ENCODE measurements at places on chromosomes 6 and 20. TPM values are rescaled to one million over a fixed set of nuclear protein-coding genes. Genes with fewer than 3 reads are reported as not detected.

RNF144B gene
- total RNA-seq = 135 TPM

SLC22A16 gene
- not detected for total RNA-seq

ERVFRD-1 gene
- not detected for total RNA-seq

SLC35D3 gene
- total RNA-seq = not detected

MYB gene
- 0.14 TPM for total RNA-seq

BICRAL gene
- total RNA-seq = 7.1 TPM

SLC22A3 gene
- total RNA-seq = 0.07 TPM

GMEB2 gene
- total RNA-seq = 8.6 TPM

TMEM170B gene
- 9.6 TPM for total RNA-seq

DSTN gene
- total RNA-seq = 329 TPM

C20orf204 gene
- total RNA-seq = 2.1 TPM

SAMD3 gene
- total RNA-seq = not detected

DEFB124 gene
- not detected for total RNA-seq

PRICKLE4 gene
- 3.3 TPM for total RNA-seq

CRISP2 gene
- total RNA-seq = not detected

ZSCAN16 gene
- total RNA-seq = 7.1 TPM

NRSN2 gene
- total RNA-seq = 41.0 TPM

XRN2 gene
- total RNA-seq = 135 TPM

RAET1L gene
- total RNA-seq = not detected

CST4 gene
- not detected for total RNA-seq

GJA10 gene
- not detected for total RNA-seq

OPRM1 gene
- not detected for total RNA-seq

RSPO4 gene
- not detected for total RNA-seq

F13A1 gene
- total RNA-seq = not detected

TGM3 gene
- not detected for total RNA-seq

LY6G6D gene
- total RNA-seq = not detected

KIF25 gene
- total RNA-seq = not detected

RAET1E gene
- 0.43 TPM for total RNA-seq

FNDC11 gene
- 0.40 TPM for total RNA-seq

PLCB4 gene
- total RNA-seq = 3.5 TPM

RTF2 gene
- total RNA-seq = 64.0 TPM

KCNK5 gene
- total RNA-seq = not detected

MYH7B gene
- not detected for total RNA-seq

ENTPD6 gene
- 54.7 TPM for total RNA-seq

APMAP gene
- total RNA-seq = 105 TPM
